Effector CD4-positive, alpha-beta T cell (primary cell): ENCODE measurements at places on chromosomes 13 and 19.

- no peak for DNase-seq
Observed at GRCh38 chr13:95207769-95208366, 93.4 kb downstream of the ABCC4 start.

DNA sequence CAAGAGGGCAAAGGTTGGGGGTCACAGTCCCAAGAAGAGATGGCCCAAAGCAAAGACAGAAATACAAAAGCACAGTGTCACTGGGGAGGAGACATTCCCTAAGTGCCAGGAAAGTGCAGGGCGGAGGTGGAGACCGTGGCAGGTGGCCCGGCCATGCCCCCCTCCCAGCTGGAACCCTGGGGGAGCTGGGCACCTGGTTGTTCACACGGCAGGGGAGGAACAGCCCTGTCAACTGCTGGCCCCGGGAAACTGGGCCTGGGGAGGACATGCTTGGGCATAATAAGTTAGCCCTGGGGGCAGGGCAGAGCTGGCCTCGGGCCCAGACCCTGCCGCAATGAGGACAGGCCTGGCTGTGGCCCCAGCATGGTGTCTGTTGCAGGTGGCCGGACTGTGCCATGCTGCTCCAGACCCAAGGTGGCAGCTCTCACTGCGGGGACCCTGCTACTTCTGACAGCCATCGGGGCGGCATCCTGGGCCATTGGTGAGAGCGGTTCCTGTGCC is 7.4 kb downstream of the HPN start:
- no peak for DNase-seq

DNA sequence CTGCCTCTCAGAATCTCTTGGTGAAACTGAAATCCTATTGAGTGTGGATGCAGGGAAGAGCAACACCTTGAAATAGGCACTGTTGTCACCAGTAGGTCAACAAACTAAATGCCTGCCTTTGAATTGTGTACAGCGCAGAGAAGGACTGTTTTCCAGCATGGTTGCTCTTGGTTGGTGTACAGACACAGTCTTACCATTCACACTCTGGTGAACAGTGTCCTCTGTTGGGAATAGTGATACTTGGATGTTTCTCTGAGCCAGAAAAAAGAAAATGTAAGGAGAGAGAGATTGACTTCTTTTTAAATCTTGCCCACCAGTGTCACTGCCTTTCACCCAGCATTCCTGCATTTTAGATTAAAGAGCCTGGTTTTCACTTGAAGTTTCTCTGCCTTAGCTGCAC is 179.7 kb downstream of the STK24 start:
- no peak for DNase-seq

DNA sequence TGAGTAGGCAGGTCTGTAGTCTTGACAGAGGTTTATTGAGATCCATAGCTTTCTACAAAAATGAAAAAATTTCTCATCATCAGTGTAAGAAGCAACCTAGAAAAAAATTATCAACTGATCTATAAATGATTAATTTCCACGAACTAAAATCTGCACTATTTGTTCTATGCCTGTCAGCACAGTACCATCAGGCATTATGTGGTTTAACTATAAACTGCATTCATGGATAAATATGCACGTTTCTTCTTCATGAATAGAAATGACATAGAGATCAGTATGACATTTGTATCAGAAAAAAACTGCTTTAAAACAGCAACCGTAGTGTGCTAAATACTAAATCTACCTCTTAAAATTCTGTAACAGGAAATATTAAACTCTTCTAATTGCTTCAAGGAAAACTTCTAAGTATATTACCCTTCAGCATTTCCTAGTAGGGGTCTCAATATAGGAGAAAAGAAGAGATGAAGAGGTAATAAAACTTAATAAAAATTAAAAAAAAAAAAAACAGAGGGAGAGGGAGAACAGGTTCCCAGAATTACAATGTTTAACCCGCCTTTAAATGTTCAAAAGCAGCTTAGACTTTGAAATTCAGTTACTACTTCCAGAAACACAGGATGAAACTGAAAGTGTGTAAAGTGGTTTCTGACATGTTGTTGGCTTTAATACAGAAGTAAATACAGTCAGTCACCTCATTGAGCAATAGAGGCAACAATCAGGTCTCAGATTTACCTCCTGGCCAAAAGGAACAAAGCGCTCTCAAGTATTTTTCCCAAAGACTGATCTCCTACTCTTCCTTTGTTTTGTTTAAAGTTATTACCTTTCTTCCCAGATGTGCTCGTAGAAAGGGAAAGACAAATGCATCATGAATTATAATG is 144.4 kb downstream of the DIAPH3 start:
- DNase-seq: no peak
